A549 treated with CORT108297 at 1 μM for 4 hours (cell line): ENCODE measurements at places on chromosomes 4 and X. TPM values are rescaled to one million over a fixed set of nuclear protein-coding genes. Genes with fewer than 3 reads are reported as not detected.

BGN gene
- not detected in 5 replicates for total RNA-seq

NDST3 gene
- total RNA-seq = not detected in 5 replicates

PCDH18 gene
- not detected in 5 replicates for total RNA-seq

ETNPPL gene
- 0.08 TPM in 1 of 5 replicates, not detected in the others for total RNA-seq

CLCN4 gene
- 3.5 to 5.0 TPM (median 4.5 TPM) in 5 replicates for total RNA-seq
